ENCODE measurements at places on chromosomes 6 and 20.

DNA sequence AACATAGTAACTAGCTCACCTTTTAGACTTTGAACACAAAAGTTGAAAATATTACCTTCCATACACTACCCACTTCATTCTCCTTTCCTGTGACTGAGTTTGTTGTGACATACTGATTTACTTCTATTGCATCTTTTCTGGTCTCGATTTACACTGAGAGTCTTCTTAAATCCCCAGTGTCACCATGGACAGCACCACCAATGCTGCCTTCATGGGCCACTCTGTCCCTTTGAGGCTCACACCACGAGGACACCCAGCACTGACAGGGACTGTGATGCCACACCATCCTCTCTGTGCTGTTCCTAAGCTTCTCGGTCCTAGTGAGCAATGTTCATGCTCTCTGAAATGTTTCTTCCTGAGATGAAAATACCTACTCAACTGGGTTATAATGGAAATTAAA lies 337.1 kb upstream of the IRAK1BP1 start:
- no peak for DNase-seq

GRCh38 chr6:17985934-17986655 lies 1.3 kb downstream of the KIF13A start:
- DNase-seq: no peak

DNA sequence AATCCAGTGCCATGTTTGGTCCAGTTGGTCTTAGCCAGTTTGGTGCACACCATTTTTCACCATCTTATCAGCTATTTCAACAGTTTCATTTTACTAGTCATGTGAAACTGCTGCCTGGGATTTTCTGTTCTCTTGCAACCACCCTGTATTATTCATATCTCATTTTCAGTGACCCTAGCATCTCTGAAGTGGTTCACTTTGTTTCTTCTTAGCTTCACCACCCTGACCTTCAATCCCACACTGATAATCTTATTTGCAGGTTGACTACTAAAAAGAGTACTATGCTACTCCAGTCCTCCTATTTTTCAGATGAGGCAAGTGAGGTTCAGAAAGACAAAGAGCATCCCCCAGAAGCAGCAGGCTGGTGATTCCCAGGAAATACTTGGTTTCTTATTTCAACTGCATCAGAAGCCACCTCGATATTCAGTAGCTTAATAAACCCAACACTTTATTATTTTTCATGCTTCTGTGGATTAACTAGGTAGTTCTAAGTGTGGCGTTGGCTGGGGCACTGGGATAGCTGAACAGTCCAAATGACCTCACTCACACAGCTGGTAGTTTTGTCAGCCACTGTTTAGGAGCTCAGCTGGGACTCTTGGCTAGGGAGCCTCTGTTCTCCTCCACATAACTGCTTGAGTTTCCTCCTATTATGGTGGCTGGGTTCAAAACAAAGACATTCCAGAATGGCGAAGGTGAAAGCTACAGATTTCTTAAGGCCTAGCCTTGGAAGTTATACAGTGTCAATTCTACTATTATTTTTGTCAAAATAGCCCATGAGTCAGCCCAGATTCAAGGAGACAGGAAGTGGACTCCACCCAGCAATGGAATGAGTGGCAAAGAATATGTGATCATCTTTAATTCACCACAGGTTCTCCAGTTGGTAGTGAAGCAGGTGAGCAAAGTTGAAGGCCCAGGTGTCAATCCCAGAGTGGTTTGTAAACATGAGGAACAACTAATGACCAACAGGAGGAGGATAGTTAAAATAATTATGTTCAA lies 40.6 kb downstream of the BPIFB4 start:
- DNase-seq: no peak

DNA sequence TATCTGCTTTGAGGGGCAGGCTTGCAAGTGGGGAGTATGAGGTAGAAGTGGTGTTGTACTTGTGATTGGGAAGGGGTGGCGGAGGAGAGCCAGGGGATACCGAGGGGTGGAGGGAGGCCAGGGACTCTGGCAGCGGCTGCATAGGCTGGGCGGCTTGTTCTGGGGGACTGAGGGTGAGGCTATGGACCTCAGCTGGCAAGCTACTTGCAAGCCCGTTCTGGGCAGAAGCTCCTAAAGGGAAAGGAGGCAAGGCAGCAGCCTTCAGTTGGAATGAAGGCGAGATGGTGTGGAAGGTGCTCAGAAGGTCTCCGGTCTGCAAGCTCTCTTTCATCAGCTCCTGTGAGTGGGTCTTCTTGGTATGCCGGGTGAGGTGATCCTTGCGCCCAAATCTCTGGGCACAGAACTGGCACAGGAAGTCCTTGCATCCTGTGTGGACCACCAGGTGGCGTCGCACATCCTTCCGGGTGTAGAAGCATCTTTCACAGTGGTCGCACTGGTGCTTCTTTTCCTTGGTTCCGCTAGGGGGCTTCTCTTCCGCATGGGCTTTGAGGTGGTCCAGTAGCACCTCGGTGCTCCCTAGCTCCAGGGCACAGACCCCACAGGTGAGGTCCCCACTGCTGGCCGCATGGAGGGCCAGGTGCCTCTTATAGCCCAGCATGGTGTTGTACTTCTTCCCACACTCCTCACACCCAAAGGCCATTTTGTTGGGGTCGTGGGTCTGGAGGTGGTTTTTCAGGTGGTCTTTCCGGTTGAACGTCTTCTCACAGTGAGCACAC lies 66.0 kb downstream of the PLAGL1 start:
- peak; percentile 40 for DNase-seq

GRCh38 chr20:17910828-17911294 lies 57.7 kb downstream of the SNX5 start:
- no peak for DNase-seq

- no peak for DNase-seq
Measured at GRCh38 chr20:57460781-57461465, 64.0 kb downstream of the CTCFL start.

DNA sequence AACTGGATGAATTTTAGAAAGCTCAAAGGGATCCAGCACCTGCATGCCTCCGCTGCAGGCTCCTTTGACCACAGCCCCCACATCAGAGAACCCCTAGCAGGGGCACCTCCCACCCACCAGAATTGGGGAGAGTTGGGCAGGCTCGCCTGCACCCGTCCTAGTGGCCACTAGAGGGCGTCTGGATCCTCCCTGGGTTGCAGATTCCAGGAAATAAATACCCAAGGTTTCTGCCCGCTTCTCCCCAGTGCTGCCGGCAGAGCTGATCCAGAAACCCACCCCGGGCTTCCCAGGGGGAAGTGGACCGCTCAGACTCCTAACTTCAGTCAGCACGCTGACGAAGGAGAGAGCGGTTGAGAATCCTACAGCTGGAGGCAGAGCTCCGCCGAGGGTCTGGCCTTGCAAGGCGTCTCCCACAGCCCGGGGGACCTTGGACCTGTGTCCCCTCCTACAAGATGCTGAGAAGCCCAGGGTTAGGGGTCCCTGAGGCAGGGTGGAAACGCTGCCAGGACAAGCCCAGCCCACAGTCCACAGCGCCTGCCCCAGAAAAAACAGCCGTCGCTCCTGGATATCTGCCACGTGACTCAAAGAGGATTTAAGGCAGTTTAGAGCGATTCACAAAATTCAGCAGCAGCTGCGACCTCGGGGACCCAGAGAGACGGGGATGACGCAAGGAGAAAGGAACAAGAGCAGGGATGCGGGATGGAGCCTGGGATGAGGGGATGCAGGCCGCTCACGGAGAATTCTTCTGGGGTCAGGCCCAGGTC lies 32.6 kb upstream of the PHACTR3 start:
- peak; percentile 4 for DNase-seq

DNA sequence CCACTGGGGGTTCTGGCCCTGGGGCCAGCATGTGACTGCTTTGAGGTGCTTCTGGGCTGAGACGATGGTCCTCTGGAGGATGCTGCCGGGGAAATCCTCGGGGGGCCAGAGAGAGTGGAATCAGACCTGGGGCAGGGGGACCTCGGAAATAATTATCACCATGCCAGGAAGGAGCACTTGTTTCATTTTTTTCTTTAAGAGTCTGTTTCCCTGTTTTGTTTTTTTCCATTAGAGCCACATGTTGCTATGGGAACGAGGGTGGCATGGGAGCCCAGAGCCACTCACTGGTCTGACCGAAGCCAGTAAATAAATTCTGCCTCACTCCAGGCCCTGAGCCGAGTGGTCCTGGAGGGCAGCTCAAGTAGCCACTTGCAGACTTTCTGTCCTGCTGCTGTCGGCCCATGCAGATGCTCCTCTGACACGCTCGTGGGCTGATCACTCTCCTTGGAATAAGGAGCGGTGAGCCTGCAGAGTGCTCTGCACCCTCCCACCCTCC lies 365.1 kb downstream of the ZFAND3 start:
- DNase-seq: no peak

DNA sequence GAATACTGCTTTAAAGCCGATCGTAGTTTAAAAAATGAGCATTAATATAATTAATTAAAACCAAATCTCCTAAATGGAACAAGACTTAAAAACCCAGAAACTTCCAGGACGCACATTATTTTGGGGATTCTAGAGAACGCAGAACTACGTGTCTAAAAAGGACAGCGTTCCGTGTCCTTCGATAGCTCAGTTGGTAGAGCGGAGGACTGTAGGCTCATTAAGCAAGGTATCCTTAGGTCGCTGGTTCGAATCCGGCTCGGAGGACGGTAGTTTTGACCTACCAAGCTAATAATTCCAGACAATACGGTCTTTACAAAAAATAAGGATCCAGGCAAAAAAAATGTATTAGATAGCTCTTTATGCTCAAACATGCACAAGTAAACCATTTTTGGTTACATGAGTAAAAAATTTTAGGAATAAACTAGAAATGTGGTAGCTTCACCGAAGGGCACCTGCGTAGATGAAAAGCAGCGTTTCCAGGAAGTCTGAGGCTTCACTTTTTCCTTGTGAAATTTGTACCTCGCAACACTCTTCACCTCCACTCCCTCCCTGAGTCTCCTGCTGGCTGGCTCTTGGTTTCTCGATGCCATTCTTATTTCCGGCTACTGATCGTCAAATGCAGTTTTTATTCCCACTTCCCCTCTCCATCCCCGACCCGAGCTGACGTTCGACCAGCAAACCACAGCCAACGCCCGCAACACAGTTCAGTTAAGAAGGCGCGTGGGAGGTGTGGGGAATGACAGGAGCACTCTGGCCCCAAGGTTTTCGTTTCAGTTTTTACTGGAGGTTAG lies 19.6 kb upstream of the ABT1 start:
- no peak for DNase-seq

GRCh38 chr6:149642829-149643580 lies 5.5 kb downstream of the KATNA1 start:
- DNase-seq: no peak

DNA sequence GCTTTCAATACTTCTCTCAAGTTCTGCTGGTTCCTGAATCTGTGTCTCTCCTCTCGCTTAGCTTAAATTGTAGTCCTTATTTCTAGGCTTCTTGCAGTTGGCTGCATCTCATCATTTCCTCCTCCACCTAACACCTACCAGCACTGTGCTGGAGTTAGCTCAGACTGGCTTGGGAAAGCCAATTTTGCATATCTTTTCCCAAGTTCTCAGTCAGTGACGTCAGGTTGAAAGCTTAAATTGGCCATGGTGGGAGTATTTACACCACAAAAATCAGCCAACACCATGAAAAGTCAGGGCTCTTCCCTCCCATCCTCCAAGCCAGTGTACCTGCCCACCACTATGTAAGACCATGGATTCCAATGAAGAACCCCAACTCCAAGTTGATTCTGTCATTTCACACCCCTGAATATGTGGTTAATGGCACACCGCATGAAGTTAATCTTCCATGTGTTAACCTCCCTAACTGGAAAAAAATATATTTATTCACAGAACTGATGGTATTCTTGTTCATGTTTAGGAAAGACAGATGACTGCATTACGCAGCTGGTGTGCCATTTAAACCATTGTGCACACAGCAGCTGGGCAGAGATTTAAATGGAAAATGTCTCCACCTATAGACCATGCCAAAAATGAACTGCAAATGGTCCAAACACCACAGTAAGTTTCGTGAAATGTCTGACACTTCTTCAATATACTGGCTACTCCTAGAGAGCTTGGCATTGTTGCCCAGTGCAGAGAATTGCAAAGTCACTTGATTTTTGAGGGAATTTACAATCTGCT lies 274.1 kb upstream of the MAP3K7 start:
- no peak for DNase-seq

DNA sequence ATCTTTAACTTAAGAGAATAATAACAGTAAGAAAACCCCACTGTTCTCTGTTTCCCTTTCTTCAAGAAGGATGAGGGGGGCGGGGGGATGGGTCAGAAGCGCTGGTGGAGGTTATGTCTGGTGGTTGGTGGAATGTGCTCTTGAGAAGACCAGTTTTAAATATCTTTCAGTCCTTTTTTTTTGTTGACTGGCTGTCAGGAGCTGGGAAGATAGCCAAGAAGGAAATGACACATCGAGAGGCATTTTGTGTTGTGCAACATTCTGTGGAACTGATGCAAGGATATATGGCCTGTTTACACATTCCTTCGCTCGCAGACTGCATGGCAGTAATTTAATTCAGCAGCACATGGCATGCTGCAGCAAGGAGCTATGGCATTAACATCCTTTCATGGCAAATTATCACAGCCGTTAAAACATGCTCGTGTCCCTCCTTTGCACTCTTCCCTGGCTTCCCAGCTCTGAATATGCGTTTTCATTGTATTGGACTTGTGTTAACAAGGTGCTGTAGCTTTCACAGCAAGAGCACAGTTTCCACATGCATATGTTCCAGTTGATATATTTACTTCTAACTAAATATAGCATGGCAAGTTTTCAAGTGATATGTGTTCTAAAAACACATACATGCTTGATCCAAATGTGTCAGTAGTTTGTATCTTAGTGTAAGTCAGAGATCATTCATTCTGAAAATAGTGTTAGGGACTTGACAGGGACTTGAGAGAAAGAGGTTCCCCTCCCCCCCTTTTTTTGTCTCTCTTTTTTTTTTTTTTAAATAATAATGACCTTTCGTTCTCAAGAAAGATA lies 68.2 kb upstream of the SUPT3H start:
- DNase-seq: no peak

GRCh38 chr6:82877213-82878195 lies 188.1 kb downstream of the UBE3D start:
- DNase-seq: no peak

- DNase-seq: no peak
Measured at GRCh38 chr6:96563853-96564252, 925 bp downstream of the FHL5 start.

DNA sequence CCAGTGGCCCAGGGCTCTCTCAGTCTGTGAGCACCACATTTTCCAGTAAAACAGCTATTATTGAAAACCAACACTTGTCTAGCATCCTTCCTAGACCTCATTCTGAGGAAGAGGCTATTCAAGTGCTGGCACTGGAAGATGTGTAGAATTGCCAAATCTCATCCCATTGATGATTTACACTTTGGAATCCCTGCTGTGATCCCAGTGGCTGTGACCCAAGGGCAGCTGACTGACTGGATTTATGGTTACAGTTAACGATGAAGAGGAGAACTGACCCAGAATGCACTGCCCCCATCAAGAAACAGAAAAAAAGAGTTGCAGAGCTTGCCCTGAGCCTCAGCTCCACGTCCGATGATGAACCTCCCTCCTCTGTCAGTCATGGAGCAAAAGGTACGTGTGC lies 2.4 kb downstream of the CMTR1 start:
- no peak for DNase-seq

- peak; percentile 68 for DNase-seq
Measured at GRCh38 chr20:57388953-57389694, 2.1 kb upstream of the RBM38 start.

GRCh38 chr6:159963111-159963510 lies 5.8 kb upstream of the IGF2R start:
- DNase-seq: no peak

- DNase-seq: no peak
Measured at GRCh38 chr6:16436550-16436949, 198.2 kb downstream of the GMPR start.

Data from NCI-H2107 (cell line).